Left renal pelvis (tissue), 4 donors: ENCODE measurements at places on chromosomes 4 and X.

DNA sequence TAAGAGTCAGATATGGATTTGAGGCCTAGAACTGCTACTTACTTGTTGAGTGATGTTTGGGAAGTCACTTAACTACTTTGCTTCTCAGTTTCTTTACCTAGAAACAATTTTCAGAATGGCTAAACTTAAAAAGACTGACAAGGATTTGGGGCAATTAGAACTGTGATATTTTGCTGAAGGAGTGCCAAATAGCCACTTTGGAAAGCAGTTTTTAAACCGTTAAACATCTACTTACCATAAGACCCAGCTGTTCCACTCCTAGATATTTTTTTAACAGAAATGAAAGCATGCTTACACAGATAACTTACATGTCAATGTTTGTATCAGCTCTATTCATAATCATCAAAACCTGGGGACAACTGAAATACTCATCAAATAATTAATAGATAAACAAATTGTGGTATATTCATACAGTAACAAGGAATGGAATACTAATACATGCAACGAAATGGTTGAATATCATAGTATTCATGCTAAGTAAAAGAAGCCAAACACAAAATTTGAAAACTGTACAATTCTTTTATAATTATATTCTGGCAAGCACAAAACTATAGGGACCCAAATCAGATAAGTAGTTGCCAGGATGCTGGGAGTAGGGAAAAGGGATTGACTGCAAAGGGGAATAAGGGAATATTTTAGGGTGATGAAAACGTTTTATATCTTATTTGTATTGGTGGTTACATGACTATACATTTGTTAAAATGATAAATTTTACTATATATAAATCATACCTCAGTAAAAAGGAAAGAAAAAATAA lies 24.0 kb downstream of the RPA4 start:
- DNase-seq, result no peak

- no peak for DNase-seq
Observed at GRCh38 chrX:3378156-3378555, 31.7 kb upstream of the MXRA5 start.

GRCh38 chr4:121758925-121759568 lies 5.9 kb downstream of the SMIM43 start:
- DNase-seq, result no peak

DNA sequence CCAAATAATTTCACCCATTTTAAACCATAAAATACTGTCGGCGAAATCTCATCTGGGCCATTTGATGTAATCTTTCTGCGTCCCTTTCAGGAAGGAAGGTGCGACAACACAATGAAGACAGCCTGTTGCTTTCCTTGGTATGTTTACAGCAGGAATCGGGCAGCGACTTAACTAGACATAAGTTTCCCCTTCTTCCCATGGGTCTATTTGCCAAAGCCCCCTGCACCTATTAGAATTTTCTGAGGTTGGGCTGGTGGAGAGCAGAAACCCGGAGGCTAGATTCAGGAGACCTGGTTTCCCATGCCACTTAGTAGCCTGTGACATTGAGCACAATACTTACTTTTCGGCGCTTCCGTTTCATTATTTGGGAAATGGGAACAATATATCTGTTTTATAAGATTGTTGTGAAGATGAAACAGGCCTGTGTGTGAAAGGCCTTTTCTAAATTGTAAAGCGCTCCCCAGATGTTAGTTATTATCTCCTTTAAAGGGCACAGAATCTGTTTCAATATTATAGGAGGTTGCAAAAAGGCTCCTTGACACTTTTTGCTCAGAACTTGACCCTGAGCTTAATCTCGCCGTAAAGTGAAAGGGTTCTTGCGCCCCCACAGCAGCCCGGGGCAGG lies 552 bp upstream of the AFF1 start:
- no peak for DNase-seq

DNA sequence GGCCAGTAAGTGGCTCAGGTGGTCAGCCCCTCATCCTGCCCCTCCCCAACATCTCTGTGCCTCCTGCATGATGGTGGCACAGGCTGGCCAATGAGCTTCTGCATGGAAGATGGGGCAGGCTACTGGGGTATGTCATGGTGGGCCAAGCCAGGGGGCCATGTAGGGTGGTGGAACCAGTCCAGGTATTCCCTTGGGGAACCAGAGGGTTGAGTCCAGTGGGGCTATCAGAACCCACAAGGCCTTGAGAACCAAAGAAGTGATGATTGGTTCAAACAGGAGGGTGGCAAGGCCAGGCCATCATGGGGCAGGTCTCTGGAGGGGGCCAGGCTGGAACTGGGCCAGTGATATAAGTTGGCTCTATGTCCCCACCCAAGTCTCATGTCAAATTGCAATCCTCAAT lies 18.8 kb upstream of the PPP2R2C start:
- DNase-seq, result no peak

GRCh38 chr4:76028350-76028765 lies 5.1 kb upstream of the CXCL10 start:
- DNase-seq, result no peak

GRCh38 chr4:63171341-63171740 lies 1237.9 kb downstream of the TECRL start:
- no peak for DNase-seq

DNA sequence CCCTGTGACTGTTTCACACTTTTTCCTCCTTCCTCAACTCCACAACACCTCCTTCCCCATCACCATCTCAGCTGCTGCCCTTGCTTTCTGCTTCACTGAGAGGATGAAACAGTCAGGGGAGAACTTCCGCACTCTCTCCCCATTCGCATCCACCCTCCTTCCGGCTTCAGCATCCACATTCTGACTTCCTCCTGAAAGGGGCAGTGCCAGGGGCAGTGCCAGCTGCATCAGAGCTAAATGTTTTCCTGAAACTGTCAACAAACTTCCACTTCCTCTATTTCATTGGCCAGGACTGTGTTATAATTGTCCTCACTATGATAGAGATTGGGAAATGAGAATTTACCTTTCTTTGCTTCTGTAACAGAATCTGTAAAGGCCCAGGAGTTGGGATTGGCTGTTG lies 18.2 kb upstream of the RASL11B start:
- DNase-seq, result no peak

GRCh38 chrX:68433155-68433980 lies at the start of gene OPHN1:
Gene OPHN1 (minus strand): TSS chrX:68433495. CDS start chrX:68433020, 475 bp downstream.
- peak; percentile 37 for DNase-seq

DNA sequence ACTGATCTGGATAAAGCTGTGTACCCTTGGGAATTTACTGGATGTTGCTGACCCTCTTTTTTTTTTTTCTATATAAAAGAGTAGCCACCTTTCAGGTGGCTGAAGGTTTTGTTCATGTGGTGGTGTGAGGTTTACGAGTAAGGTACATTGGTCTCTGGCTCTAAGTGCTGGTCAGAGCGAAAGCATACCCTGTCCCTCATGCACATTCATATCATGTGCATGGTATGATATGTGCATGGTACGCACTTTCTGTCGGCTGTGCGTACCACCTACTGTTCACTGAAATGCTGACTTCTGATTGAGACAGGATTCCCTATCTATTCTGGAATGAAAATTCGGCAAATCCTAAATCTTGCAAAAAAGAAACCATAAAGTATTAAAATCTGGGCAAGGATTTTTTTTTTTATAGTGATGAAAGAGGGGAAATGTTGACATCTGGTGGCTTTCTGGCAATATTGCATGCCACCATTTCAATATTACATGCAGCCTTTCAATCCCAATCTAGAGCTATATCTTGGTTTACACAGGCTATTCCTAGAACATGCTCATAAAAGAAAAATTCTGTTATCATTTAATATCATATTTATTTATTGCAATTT lies 32.8 kb downstream of the FAM149A start:
- DNase-seq, result no peak

DNA sequence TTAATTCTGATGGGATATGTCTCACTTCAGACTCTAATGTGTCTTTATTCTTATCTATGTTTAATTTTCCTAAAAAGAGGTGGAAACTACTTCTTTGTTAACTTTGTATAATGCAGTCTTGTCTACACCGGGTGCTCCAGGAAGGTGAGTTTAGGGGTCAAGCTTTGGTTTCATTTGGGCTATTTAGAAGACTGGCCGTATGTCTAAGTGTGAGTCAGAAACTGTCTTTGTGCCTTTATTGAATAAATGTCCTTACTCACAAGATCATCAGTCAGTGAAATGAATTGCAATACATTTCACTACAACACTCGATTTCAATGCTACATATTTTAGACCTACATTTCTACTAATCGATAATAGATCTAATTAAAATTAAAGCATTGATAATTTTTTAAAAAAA lies 56.2 kb downstream of the PROM1 start:
- DNase-seq, result no peak

GRCh38 chrX:9635368-9635767 lies 130.3 kb downstream of the GPR143 start:
- no peak for DNase-seq

DNA sequence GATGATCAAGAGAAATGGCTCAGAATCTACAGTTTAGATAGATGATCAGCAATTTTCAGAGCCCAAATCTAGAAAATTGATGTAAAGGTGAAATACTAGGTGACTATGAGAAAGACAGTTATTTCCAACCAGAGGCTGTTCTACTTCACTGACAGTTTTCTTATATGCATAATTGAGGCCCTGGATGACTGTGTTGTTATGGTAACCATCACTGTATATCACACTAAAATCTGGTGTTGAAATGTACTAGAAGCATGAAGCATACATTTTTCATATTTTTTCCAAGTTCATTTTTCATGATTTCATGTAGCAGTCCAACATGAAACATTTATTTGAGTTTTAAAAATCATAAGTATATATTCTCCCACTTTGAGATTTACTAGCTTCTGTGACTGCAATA lies 87.4 kb downstream of the ATXN3L start:
- DNase-seq, result no peak

GRCh38 chr4:115851918-115852766 lies 738.7 kb upstream of the NDST4 start:
- peak; percentile 26 for DNase-seq

GRCh38 chr4:8058031-8058479 lies 100.6 kb downstream of the ABLIM2 start:
- DNase-seq, result no peak

DNA sequence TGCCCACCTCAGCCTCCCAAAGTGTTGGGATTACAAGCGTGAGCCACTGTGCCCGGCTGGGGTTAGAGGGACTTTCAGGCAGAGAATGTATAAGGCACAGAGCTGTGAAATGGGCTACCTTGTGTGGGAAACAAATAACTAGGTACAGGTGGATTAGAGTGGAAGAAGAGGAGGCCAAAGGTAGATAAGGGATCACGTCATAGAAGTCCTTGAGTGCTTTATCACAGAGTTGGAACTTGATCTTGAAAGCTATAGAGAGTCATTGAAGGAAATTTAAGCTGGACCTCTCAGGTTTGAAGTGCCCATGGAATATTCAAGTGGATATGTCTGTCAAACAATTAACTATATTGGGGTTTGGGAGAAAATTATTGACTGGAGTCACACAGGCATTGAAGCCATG lies 8.4 kb downstream of the N4BP2 start:
- no peak for DNase-seq

GRCh38 chrX:1788300-1788911 lies 173.5 kb downstream of the ASMT start:
- no peak for DNase-seq

DNA sequence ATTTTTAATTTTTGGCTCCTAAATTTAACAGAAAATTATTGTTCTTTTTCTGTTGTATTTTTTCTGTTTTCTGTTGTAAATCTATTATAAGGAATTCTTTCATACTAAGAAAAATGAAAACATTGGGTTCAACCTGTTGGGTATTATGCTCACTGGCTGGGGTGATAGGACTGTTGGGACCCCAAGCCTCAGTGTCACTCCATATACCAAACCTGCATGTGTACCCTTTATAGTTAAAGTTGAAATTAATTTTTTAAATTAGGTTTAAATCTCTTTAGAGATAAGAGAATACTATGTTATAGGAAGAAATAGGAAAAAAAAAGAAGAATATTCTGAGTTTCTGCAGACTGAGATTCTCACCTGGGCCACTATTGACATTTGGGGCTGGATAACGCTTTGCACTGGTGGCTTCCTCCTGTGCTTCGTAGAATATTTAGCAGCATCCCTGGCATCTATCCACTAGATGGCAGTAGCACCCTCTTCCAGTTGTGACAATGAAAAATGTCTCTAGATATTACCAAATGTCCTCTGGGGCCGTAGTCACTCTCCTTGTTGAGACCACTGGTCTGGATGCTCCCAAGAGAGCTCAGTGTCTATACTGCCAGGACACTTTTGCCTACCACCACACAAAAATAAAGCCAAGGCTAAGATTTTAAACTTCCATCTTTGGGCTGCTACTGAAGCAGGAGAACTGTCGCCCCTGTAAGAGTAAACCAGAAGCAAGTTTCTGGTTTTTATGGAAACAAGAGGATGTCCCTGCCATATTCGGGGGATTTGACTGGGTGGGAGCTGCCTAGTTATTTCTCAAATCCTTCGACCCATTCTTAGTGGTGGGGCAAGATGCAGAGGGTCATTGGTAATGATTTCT lies 22.4 kb upstream of the CLTRN start:
- DNase-seq, result no peak

DNA sequence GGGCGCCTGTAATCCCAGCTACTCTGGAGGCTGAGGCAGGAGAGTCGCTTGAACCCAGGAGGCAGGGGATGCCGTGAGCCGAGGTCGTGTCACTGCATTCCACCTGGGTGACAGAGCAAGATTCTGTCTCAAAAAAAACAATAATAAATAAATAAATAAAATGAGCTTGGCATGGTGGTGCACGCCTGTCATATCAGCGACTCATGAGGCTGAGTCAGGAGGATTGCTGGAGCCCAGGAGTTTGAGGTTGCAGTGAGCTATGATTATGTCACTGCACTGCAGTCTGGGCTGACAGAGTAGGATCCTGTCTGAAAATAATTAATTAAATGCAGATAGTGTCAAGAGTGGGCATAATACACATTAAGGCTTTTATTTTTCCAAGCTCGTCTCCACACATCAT lies 77.5 kb downstream of the DHRSX start:
- DNase-seq, result no peak

DNA sequence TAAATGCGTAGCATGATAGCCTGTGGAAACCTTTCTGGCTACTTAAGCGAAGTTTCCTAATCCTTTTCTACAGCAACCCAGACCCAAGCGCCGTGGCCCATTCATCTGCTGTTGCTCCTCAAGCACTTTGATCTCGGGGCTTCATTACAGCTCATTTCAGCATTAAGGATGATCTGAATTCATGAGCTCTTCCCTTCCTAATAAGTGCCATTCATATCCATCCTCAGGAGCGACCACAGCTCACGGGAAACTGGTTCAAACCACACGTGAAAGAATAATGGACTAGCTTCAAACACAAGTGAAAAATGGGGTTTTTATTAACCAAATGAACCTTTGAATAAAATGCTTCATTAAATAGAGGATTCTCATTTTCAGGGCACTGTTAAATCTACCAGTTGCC lies 202.6 kb upstream of the LEF1 start:
- DNase-seq, result no peak

GRCh38 chrX:15336023-15336413 lies 695 bp upstream of the PIGA start:
- no peak for DNase-seq

DNA sequence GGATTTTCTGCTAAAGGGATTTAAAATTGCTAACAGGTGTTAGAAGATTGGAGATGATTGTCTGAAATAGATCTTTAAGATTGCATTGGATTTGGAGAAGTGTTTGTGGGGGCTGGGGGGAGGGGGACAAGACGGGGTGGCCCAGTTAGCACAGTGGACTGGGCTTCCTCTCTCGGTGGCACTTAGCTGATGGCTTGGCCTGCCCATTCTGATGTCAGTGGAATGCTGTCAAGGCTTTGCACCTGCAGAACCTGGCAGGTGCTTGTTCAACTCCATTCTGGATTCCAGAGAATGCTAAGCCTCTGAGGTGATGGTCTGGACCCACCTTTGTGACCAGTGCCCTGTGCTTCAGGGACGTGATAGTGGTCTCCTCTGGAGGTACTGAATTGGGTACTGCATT lies 43.7 kb downstream of the ADD1 start:
- DNase-seq, result no peak
